ENCODE measurements at places on chromosomes 13 and 19.

DNA sequence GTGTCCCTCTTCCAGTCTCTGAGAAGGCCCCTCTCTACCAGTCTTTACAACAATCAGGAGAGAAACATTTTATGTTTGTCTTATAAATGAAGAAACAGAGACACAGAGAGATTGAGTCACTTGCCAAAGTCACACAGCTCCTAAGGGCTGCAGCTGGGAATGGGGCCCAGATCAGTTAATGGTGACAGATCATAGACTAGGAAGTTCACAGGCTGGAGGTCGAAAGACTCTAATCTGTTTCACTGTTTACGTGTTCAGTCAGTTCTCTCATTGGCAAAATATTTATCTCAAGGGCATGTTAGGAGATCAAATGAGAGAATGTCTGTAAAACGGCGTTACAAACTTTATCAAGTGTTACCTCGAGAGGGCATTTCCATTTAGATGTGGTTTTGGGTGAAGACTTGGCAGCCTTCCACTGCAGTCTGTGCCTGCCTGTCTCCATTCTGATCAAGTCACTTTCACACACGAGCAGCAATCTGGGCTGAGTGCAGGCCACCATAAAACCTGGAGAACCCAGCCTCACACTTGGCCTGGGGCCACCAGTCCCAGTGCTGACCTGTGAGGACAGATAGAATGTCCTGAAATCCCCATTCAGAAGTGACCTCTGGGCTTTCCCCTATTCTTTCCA is 65.1 kb downstream of the SIAH3 start:
- no peak for DNase-seq

DNA sequence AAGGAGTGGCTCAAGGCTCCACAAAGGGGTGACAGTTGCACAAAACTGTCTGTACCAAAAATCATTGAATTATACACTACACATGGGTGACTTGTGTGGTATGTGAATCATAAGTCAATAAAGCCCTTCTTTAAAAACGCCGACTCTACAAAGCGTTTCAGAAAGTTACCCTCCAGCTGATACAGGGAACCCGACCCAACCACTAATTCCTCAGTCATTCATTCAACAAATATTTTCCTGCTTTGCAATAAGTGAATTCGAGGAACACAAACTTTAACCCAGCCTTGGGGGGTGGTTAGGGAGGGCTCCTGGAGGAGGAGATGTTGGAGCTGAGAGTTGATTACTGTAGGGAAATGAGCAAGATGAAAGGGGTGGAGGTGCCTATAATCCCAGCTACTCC is 32.0 kb downstream of the LTBP4 start:
- no peak for DNase-seq

DNA sequence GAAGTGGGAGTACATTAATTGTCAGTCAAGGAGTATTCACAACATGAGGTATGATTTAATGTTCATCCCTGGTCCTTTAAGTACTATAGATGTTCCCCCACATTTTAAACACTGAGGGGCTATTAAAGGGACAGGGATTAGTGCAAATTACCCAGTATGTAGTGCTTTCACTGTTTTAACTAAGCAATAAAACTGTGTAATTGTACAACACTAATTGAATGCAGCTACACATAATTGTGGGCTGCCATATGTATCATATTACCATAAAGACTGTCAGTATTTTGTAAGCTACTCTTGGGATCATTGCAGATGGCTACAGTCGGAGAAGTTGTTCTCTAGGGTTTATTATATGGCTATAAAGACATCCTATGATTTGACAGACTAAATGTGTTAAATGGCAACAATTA is 316.6 kb downstream of the DCLK1 start:
- DNase-seq: no peak

- DNase-seq: no peak
Measured at GRCh38 chr19:35089554-35089953, 26.1 kb upstream of the FXYD3 start.

DNA sequence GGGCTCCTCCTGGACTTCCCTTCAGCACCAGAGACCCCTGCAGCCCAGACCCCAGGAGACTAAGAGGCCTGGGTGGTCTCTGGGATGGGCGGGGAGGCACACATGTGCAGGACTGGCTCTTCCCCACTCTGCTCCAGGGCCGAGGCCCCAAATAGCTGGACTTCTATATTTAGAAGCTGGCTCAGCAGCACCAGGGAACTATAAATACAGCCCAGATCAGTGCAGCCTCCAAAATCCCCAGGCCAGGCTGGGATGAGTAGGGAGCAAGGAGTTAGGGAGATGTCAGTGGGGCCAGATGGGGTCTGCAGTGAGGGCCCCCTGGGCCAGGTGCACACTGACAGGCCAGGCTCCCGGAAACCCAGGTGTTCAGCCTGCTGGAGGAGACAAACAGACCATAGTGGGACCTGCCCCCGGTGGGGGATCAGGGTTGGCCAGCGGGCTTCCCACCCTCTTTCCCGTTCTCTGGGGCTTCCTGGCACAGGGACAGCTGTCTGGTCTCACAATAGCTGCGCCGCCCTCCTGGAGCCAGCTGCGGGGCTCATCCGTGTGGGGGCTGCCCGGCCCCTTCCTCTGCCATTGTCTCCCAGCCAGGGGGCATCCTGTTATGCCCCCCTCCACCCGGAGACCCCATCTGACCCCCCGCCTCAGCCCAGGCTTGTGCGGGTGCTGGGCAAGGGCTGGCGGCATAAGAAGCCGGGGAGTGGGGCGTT is 5.5 kb upstream of the ADGRE5 start:
- DNase-seq: no peak

GRCh38 chr13:79225487-79226232 is 180.4 kb downstream of the RBM26 start:
- no peak for DNase-seq
